ENCODE measurements at places on chromosomes 3 and 15. TPM values are rescaled to one million over a fixed set of nuclear protein-coding genes. Genes with fewer than 3 reads are reported as not detected.

GRCh38 chr3:28951772-28952556 lies 328.9 kb upstream of the RBMS3 start:
- DNase-seq = no peak

- DNase-seq = no peak
Measured at GRCh38 chr3:8380904-8381704, 120.5 kb upstream of the LMCD1 start.

DNA sequence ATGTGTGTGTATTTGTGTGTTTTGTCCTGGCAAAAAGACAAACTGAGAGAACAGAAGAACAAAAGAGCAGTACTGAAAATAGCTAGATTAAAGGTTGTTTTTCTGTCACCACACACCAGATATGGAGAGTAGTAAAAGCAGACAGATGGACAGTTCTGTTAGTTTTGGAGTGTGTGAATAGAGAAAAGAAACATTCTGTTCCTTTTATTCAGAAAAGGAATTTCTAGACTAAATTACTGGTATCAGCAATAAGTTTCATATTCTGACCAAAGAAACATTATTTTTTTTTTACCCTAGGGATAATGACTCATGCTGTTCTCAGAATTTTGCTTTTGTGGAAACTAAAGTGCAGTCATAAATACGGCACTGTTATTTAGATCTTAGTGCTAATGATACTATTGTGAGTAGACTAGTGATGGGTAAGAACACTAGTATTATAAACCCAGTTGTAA lies 32.9 kb downstream of the PIK3CA start:
- DNase-seq = no peak

DNA sequence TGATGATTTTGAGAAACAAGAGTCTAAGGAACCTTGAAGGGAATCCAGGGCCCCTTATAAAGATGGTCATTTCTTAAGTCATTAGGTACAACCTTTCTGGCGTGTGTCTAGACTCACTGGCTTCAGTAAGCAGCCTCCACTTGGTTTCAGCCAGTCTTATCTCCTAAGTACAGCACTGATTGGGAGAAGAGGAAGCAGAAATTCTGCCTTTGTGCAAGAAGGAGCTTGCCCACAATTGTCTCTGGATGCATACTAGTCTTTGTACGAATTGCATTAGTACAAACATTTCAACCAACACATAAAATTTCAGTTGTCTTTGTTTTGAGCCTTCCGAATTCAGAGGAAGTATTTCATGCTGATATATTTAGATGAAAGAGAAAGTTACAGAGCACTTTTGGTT lies 139.4 kb downstream of the SLCO3A1 start:
- no peak for DNase-seq

GRCh38 chr15:39260791-39261190 lies 320.1 kb upstream of the THBS1 start:
- no peak for DNase-seq

DNA sequence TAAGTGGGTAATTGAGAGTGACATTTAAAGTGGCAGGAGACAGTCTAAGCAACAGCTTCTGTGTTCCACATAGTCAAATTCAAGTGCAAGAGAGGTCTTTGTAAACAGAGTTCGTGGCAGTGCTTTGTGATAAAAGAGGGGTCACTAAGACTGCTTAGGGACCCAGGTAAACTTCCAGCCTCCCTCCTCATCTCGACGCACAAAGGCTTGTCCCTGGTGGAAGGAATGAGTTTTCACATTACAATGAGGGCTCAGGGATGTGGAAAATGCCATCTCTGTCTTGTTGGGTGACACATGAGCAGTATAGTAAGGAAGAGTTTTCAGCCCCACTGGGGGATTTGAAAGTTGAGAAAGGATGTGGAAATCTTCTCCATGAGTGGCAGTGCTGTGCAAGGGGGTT lies 7.3 kb downstream of the GMNC start:
- no peak for DNase-seq

Gene STRIT1
- 0.42 TPM for total RNA-seq

Gene ALS2CL
- 25.9 TPM for total RNA-seq

Measured in heart left ventricle (tissue), 16 donors.